Mesenchymal stem cell (in vitro differentiated cells and primary cell): ENCODE measurements at places on chromosomes 11 and 22.

DNA sequence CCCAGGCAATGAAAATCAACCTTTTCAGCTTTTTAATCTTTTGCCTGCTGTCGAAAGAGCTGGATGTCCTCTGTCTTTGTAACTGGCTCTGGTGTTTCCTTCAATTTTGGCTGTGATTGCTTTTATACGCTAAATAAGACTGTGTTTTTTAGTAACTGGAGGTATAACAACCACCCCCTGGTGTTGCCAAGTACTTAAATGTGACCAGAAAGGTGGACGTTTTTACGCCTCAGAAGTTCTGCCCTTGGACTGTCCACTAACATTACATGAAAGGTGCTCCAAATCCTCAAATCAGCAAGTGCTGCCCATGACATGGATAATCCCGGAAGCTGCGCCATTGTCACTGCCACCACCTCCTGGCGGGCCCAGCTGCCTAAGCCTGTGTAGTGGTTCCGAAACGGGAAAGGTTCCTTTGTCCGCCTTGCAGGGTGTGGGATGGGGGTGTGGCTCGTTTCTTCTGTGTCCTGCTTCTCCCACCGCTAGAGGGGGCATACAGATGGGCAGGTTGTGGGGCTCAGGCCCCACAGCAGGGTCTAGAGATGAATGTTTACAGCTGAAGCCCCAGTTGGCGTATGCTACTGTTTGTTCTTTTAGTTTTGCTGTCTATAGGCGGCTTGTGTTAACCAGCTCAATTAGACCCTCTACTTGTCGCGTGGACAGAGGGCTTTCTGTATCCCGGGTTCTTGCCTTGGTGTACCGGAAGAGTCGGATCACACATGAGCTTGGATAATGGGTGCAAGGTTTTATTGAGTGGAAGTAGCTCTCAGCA is 82.2 kb upstream of the SEPTIN5 start:
- peak; percentile 36 for DNase-seq

DNA sequence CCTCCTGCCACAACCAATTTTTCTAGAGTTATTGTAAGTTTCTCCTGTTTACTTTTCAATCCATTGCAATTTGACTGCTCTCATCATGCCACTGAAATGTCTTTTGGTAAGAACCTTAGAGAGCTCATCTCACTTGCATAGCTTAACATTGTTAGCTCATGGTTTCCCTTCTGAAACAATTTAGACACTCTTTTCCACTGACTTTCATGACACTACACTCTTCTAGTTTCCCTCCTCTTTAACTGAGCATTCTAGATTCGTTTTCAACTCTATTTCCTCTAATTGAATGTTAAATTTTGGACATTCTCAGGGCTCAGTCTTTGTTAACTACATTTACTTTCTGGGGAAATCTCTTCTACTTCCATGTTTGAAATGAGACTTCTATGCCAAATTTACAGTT is 369.1 kb downstream of the JRKL start:
- no peak for DNase-seq

GRCh38 chr11:11213117-11213516 is 139.9 kb downstream of the CSNK2A3 start:
- DNase-seq: no peak

GRCh38 chr11:4453118-4453517 is 4.0 kb downstream of the OR52K2 start:
- DNase-seq: no peak

DNA sequence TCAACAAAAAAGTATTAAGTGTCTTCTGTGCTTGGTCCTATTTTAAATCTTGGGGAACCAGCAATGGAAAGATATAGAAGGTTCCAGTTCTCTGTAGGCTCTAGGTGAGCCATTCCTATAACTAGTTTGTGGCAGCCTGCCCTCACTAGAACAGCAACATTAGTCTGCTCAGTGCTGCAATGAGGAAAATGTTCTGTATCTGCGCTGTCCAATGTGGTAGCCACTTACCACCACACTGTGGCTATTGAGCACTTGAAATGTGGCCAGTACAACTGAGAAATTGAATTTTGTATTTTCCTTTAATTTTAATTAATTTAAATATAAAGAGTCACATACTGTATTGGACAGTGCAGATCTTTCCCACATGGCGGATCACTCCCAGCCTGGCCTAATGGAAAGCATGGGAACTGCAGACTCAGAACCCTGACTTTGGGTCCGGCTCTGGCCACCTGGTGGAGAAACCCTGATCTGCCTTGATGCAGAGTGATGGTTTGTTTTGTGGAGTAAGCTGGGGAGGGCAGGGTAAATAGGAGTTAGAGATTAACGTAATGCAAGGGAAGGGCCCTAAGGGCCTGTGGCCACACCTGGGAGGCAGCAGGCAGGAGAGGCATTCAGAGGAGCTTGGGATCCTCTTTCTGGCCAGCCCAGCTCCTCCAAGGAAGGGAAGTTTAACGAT is 101.0 kb downstream of the ME3 start:
- DNase-seq: no peak

DNA sequence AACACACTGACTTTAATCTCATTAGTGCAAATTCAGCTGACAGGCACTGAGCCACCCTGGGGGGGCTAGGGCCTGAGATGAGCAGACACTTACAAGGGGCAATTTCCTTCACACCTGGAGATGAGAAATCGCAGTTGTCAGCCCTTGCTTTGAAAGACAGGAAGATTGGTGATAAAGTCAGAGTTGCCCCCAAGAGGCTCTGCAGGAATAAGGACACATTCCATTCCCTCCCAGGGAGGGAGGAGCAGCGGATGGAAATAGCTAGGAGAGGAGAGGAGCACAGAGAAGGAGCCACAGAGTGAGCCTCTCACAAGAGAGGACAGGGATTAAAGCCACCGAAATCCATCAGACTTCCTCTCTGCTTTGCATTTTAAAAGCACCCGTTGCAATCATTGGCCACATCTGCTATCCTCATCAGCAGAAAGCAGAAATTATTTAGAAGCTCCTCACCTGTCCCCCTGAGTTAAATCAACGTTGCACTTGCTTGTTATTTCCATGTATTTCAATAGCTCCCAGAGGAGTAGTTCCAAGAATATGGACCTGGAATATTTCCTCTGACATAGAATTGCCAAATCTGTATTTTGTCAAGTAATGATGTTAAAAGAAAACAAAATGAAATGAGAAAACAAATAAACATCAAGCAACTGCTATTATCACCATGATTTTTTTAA is 213.7 kb downstream of the BARX2 start:
- DNase-seq: no peak

- peak; percentile 83 for DNase-seq
These were observed 463.3 kb downstream of the SOX6 start for GRCh38 chr11:15893080-15893492.

- no peak for DNase-seq
These were observed 114.8 kb downstream of the SNX19 start for GRCh38 chr11:130801333-130802122.

DNA sequence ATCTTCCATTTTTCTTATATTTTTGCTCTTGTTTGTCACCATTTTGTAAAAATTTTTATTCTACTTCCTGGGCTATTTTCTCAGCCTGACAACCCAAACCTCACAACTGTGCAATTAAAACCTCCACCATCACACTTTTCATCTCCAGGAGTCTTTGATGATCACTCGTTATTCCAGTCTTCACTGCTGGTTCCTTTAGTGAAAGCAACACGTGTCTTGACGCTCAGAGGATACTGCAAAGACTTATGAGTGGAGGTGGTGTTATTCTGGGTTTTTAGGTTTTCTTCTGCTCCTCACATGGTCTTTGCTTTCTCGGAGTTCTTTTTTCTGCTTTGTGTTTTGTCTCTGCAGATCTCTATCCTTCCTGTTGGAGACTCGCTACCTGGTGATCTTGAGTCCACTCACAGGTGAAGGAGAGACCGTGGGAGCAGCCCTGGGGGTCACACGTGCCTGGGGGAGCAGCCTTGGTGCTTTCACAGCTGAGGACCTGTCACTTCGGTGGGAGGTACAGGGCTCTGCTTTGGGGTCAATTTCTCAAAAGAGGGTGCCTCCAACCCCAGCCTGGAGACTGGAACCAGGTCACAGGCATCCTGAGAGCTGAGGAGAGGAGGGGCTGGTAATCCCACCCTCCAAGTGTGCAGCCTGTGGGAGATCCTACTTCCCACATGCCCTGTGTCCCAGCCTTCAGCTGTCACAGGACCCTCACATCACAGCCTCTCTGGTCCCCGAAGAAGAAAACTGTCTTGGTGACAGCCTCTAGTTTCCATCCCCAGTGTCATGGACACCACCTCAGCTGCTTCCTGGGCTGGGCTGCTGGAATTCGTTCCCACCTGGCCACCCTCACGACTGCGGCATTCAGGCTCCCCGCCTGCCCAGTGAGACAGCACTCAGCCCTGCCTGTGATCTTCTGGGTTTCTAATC is 11.0 kb downstream of the SULT4A1 start:
- no peak for DNase-seq

DNA sequence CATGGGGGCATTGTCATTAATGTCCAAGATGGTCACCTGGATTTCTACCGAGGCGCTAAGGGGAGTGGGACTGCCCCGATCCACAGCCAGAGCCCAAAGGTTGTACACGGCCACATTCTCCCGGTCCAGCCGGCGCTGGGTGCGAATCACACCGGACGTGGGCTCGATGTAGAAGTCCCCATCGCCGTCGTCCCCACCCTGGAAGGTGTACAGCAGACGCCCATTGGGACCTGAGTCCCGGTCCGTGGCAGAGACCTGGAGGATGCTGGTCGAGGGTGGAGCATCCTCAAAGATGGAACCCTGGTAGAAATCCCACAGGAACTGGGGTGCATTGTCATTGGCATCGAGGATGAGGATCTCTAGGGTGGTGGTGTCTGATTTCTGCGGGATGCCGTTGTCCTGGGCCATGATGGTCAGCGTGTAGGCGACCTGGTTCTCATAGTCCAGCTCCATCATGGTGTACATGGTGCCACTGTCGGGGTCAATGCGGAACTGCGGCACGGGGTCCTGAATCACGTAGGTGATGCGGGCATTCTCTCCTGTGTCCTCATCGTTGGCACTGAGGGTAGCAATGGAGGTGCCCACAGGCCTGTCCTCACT is 3.1 kb downstream of the CELSR1 start:
- no peak for DNase-seq

DNA sequence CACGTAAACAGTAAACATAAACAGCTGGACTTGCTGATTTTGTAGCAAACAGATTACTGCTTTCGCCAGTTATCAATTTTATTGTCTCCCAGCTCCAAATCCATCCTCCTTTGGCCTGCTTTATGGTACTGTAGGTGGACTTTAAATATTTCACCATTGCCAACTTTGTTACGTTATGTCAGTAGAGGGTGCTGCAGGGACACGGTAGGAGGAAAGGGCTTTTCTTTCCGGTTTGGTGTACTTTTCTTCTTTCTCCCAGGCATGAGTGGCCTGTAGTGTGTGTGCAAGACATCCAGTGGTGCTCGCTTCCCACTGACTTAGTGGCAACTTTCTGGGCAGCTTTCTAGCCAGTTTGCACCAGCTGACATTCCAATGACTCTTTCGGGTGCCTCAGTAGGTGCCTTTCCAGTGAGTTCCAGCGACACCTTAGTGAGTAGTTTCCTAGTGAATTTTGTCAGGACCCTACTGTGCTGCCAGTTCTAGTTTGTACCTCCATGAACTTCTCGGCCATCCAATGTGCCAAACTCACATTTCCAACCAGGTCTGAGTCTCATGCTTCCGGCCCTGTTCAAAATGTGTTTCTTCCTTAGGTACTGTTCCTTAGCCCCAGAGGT is 267.6 kb upstream of the TENM4 start:
- DNase-seq: peak; percentile 50

GRCh38 chr22:41582694-41583093 is 6.9 kb downstream of the PMM1 start:
- no peak for DNase-seq

- peak; percentile 72 for DNase-seq
These were observed at the start of gene MICALL1 for GRCh38 chr22:37905534-37906363. Gene MICALL1 (plus strand): TSS chr22:37906297. CDS start chr22:37906423, 126 bp downstream.

DNA sequence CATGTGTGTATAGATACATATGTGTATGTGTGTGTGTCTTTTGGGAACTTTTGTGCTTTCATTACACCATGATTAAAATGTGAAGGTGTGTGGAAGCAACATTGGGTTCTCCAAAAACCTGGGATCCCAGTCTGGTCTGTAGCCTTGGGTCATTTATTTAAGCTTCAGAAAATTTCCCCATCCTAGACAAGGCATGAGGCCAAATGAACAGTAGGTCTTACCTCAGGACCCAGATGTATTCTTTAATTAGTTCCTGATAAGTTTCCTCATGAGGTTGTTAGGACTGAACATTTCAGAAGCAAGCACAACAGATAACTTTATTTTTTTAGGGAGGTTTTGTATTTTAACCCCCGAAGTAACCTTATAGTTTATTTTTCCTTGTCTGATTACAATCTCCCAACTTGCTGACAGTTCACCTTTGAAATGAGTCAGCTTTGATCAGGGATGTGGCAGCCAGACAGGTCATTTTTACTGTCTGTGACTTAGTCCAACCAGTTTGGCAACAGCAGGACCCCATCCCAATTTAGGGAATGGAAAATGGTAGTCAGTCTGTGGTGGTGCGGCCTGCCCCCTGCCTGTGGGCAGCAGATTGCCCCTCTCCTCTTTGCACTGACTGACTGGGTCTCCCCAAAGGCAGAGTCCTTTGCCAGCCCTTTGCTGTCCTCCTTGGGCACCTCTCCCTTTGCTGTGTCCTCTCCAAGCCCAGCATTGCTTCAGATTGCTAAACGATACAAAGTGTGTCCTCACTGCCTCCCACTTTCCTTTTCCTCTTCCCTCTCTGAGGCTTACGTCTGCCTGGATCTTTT is 88.3 kb downstream of the NAV2 start:
- no peak for DNase-seq

DNA sequence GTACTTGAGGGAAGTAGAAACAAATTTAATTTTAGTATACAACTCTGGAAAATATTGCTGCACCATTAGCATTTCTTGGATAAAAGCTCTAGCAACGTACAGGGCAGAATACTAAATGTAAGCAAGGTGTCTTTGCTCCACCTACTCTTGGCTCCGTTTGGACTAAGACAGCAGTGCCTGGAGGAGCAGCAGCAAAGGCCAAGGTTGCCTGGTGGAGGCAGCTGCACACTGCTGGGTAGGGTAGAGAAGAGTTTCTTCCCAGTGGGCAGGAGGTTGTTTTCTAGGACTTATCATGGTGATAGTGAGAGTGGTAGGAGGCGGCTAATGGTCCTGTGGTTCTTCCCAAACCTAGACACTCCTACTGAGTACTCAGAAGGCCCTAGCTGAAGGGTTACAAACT is 2.2 kb upstream of the OR8D4 start:
- no peak for DNase-seq

DNA sequence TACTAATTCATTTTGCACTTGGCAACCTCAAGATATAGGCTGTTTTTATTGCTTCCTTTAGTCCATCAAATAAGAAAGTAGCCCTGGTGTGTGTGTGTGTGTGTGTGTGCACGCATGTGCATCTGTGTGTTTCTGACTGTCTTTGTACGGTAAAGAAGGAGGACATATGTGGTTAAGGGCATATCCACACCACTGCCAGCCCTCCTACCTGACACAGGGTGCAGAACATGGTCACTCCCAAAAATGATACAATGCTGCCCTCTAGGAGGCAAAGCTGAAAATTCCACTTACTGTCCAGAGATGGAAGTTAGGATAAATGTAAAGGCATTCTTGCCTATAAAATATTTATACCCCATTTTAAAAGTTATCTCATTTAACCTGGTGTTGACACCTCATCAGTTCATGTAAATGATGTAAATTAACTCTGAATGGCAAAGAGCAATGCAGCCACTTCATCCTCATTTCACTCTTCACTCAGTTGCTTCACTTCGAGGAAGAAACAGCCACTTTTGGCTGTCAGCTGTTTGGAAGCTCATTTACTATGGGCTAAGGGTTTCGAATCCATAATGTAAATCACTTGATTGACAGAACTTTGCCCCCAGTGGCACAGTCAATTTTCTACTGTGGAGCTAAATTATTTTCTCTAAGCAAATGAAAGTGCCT is 83.1 kb upstream of the MTNR1B start:
- peak; percentile 52 for DNase-seq

GRCh38 chr11:68282141-68282860 is 10.5 kb upstream of the C11orf24 start:
- no peak for DNase-seq

- peak; percentile 89 for DNase-seq
These were observed 22.6 kb downstream of the MOV10L1 start for GRCh38 chr22:50112151-50113118.
